ENCODE measurements at places on chromosomes 16 and 17.

GRCh38 chr16:64964126-64964540 lies 157.7 kb downstream of the CDH11 start:
- ATAC-seq = no peak

- ATAC-seq = no peak
Observed at GRCh38 chr17:29687596-29687995, 64.9 kb upstream of the CORO6 start.

GRCh38 chr16:25051406-25052150 lies 36.4 kb upstream of the ARHGAP17 start:
- ATAC-seq = peak; percentile 58

DNA sequence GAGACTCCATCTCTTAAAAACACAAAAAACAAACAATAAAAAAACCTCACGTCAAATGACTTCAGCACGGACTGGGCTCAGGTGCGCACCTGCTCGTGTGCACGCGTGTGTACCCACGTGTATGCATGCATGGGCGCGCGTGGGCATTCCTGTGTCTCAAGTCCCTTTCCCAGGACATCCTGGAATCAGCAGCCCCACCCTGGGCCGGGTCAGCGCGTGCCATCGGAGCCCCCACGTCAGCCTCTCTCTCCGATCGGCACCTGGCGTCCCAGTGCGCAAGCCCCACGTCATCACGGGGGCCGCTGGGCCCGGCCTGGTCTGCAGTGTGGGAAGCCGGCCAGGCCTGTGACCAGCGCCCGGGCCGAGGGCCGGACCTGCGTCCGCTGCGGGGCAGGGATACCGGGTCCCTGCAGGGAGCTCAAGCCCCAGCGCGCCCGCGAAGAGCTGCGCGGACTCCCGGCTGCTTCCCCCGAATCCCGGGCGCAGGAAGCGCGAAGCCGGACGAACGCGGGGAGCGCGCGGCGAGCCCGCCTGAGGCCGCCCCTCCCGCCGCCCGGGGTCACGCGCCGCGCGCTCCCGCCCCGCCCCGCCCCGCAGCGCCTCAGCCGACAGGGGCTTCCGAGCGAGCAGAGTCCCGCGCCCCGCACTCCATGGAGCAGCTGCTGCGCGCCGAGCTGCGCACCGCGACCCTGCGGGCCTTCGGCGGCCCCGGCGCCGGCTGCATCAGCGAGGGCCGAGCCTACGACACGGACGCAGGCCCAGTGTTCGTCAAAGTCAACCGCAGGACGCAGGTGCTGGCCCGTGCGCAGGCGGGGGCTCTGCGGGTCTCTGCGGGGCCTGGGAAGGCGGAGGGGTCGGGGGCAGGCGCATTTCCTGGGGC lies at the start of gene FN3K:
Gene FN3K (plus strand): TSS at position 629 of the 880 bp plus-strand sequence. CDS start 22 bp downstream, at position 651.
- ATAC-seq = peak; percentile 52

- ATAC-seq = no peak
Observed at GRCh38 chr17:18203308-18203707, 19.7 kb downstream of the ALKBH5 start.

DNA sequence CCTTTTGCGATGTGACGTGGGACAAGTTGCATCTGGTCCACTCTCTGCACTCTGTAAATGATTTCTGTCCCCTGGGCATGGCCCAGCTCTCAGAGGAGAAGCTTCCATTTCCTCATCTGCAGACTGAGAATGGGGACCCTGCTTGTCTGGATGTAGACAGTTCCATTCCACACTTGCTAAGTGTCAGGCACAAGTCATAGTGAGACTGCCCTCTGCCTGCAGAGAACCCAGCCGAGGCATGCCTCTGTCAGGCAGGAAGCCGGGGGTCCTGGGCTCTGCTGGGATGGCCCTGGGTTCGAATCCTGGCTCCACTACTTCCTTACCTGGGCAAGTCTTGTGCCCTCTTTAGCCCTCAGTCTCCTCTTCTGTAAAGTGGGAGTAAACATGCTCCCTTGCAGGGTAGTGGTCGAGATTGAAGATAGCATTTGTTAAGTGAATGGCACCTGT lies 4.1 kb downstream of the MAP2K3 start:
- ATAC-seq = no peak

DNA sequence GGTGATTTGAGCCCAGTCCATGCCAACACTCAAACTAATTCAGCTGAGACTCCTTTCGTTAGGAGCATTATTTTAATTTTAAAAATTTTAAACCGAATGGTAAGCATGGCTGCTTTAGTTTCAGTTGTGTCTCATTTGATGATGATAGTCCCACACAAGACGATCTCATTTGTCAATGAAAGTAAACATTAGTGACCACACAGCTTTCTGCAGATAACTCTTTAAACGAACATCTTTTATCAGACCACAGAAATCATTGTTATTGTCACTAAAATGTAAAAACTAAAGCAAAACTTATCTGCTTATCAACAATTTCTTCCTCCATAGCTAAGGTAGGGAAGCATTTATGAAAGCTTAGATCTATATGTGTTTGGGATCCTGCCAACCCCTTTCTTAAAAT lies 382.2 kb downstream of the ZFHX3 start:
- ATAC-seq = no peak

DNA sequence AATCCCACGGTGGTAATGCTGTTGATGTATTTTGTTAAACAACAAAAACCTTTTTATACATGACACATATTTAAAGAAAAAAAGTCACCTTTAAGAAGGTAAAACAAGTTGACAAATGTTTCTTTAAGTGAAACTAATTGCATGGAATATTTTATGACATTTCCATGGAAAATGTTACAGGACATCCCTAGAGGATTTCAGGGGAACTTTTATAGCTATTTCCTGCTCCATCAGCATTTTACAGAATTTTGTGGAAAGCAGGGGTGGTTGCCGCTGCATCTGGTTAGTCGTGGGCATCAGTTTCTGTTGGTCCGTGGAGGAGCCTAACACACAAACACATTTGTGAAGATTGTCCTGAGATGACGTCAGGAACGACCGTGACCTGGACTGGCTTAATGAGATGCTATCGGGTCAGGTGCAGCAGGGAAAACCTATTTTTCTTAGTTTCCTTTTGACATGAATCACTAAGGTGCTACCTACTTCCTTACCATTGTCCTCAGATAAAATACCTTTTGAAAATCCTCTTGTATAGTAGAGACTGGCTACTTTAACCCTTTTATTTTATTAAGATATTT lies 305.1 kb downstream of the MAP2K6 start:
- ATAC-seq = no peak

DNA sequence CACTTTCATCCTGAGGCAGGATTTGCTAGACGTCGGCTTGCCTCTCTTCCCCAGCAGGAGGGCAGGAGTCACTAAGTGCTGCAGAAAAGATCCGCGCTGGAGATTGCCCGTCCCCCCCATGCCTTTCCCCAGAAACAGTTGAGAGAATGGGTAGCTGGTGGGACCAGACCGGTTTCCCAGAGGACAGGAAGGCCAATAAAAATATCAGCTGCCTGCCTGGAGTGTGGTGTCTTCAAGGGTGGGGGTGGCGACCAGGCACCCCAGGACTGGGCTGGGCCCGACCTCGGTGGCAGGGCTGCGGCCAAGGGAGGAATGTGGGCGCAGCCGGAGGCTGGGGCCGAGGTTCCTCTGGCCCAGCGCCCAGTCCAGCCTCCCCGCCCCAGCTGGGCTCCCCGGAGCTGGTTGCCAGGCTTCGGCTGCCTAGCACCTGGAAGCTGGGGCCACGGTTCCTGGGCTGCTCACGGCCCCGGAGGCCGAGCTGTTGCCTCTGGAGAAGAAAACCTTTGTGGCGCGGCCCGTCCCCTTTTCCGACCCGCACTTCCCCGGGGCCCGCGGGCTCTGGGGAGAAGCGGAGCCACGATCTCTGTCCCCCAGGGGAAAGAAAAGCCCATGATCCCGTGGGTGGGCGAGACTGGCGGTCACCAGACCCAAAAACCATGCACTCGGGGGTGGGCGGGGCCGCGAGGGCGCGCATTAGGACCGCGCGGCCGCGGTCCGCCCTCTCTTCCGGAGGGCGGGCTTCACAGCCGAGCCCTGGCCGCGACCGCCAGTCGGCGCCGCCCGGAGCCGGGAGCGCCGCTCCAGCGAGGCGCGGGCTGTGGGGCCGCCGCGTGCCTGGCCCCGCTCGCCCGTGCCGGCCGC lies at the start of gene TRAF4:
Gene TRAF4 (plus strand): TSS at position 769 of the 861 bp plus-strand sequence. CDS start 102 bp downstream, outside the sequence.
- ATAC-seq = peak; percentile 92

DNA sequence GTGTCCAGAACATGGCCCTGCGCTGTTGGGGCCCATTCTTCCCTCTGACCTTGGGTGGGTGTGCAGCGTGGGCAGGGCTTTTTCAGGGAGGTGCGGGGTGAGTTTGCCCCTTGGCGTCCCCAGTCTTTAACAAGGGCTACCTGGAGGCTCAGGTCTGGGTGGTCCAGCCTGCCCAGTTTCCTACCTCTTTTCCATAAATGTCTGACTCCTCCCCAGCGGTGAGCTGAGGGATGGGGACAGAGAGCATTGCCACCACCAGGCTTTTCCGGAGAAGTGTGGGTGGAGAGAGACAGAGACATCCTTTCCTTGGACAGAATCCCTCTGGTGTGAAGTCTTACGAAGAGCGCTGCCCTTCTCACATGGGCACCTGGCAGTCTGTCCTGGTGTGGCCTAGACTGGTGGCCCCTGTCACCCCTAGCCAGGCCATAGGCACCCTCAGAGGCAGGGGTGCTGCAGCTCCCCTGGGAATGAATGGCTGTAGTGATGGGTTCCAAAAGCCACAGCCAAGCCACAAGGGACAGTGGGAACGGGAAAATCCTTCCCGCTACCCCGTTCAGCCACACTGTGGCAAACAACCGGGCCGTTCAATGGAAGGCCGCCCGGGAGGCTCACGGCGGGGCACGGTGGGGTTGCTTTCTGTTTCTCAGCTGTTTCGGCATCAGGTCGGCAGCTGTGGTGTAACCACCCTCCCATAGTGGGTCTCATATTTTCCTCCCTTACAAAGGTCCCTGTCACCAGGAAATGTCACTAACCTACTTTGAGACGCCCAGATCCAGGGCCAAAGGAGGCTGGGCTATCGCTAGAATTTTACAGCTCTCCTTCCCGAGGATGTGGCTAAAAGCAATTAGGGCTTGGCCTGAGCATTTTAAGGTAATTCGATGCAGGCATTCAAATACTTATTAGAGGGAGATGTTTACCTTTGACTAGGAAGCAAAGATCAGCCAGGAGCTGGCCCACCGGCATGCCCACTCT lies 61.9 kb upstream of the GSE1 start:
- ATAC-seq = no peak

GRCh38 chr17:43030137-43030767 lies 5.2 kb downstream of the RND2 start:
- ATAC-seq = no peak

- no peak for ATAC-seq
Observed at GRCh38 chr16:54051821-54052220, 234.8 kb downstream of the IRX3 start.

GRCh38 chr17:35801583-35802224 lies 6.3 kb upstream of the MMP28 start:
- no peak for ATAC-seq
